ENCODE measurements at places on chromosomes 1 and 21.
A peak's percentile ranks its signal among the peaks of the same experiment; 100 is the strongest.

DNA sequence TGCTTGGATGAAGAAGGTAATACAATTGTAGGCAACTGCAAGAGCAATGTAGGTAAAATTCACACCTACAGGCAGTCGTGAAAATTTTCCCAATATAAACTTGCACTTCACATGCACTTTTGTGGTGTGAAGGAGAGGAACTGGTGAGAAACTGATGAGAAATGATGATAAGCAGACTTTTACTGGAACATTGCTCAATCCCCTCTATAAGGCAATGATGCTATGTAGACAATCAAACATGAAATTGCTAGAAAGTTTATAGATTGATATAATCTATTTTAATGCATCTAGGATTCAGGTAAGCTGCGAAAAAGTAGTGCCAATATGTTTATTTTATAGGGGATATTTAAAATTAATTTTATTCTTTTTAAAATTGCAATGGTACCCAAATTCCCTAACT, 802.2 kb downstream of the KCNT2 start:
- no peak for DNase-seq

DNA sequence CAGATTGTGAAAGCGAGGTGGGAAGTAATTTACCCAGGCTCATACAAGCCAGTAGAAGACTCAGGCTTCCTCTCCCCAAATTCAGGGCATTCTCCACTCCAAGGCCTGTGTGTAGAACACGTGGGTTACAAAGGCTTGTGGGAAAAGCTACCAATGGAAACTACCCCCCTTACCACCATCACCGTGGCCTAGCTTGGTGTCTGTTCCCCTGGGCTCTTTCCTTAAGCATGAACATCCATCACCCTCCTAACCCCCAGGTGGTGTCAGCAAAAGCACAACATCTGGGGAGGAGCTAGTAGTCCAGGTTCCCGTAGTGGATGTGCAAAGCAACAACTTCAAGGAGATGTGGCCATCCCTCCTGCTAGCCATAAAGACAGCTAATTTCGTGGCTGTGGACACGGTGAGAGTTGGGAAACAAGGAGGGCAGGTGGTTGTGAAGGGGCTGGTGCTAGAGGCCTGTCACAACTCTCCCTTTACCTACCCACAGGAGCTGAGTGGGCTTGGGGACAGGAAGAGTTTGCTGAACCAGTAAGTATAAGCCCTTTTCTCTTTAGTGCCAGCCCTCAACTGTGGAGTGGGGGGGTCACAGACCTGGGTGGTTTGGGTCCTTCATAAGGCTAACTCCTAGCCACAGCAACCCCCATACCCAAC, 701 bp upstream of the MUTYH start:
- peak; percentile 44 for DNase-seq

- no peak for DNase-seq
Measured at GRCh38 chr1:181127898-181128453, 39.5 kb downstream of the IER5 start.

- DNase-seq = no peak
Measured at GRCh38 chr1:53025034-53025768, 36.8 kb upstream of the PODN start.

DNA sequence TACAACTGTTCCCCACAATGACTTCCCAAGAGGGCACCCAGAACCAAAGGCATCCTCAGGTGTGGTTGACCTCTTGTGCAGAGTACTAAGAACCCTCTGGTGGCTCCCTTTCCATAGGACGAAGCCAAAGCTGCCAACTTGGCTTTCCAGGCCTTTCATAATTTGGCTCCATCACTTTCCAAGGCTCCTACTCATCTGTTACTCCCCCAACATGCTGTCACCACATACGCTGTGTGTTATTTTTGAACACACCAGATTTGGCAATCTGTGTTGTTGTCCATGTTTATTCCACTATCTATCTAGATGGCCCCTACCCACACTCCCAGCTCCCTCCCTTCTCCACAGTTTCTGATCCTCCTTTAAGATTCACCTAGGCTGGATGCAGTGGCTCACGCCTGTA, 10.2 kb upstream of the NKAIN1 start:
- no peak for DNase-seq

GRCh38 chr1:160256396-160257046, 5.8 kb downstream of the DCAF8 start:
- DNase-seq = no peak

GRCh38 chr1:203017692-203018091, 8.6 kb upstream of the PPFIA4 start:
- no peak for DNase-seq

- DNase-seq = no peak
Measured at GRCh38 chr1:200483491-200484143, 73.8 kb upstream of the ZNF281 start.

GRCh38 chr1:30414086-30414850, 309.1 kb downstream of the MATN1 start:
- no peak for DNase-seq

DNA sequence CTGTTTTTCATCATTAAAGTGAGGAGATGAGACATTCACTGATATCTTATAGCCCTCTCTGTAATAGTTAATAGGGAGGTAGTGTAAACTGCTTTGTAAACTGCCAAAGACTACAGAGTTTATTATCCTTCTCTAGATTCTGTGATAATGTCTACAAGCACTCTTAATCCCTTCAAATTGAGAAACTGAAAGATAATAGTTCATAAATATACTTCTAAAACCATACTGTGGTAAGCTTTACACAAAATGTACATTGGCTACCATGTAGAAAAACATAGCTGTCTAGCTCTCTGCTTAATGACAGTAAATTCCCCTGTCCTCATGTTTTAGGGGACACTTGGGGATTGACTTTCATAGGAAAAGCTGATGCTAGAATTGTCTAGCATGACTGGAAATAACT, 39.6 kb downstream of the CXADR start:
- DNase-seq = no peak

- no peak for DNase-seq
Measured at GRCh38 chr1:217921126-217921904, 290.2 kb downstream of the SPATA17 start.

DNA sequence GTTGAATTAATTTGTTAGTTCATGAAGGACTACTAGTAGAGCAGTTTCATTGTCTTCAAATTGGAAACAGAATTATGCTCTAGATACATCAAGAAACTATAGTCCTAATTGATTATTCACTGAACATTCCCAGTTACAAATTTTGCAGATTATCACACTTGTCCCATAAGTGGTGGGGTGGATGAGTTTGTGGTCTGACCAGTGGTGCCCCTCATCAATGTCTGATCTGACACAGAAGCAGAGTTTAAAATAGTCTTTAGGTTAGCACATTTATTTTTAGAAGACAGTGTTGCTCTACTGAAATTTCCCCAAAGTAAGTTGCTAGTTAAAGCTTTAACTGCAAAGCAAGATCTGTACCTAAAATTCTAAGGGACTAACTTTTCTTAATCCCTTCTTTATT, 42.9 kb downstream of the INKA2 start:
- DNase-seq = no peak

DNA sequence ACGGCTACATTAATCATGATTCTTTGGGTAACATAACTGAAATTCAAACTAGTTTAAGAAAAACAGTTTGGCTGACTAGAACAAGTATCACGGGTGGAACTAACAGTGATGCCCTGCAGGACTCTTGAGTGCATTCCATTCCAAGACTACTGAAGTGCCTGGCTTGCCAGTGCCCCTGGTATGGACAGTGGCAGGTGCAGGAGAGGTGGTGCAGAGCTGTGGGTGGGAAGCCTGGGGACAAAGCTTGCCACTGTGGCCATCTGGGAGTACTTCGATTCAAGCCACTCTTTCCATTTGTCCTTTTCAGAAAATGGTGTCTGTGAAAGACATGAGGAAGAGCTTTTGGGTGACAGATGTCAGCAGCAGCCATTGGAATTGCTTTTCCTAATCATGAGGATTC, 166.5 kb downstream of the RRAGC start:
- no peak for DNase-seq

GRCh38 chr1:199550199-199551065, 477.1 kb upstream of the NR5A2 start:
- no peak for DNase-seq

DNA sequence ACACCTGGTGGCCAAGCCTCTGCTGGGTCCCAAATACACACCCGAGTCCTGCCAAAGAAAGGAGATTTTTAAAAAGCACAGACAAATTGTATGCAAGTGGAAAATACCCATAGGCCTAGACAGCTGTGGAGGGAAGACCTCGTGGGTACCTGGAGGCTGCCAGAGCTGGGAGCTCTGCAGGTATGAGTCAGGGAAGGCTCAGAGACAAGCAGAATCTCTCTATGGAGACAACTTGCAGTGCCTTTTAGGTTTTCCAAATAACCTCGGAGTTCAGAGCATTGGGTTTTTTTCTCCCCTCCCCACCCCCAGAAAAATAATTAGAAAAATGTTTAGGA, 127.7 kb downstream of the EDEM3 start:
- no peak for DNase-seq

DNA sequence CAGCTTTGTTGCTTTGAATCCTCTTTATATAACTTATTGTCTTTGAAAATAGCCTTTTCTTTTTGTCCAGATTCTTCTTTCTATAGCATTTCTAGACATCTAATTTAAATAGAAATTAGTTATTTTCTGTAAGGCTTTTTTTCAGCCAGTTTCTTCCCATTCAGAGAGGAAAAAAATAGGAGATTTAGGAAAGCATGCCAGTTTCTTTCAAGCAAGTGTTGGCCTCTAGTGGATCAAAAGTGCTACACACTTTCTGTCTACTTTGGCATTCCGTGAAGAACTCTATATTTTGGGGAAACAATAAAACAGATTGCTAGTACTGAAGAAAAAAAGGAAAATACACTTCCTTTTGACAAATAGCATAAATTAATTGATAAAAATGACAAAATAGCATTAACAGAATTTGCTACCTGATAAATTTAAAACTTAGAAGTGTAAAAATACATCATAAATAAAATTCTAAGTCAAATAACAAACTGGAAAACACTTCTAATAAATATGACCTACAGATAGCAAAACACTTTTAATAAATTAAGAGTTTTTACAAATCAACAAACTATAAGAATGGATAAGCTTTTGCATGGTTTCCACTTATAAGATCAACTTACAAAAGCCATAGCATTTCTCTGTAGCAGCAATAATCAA, 13.1 kb upstream of the EXO1 start:
- DNase-seq = no peak

GRCh38 chr21:35202431-35202830, 153.3 kb upstream of the RUNX1 start:
- no peak for DNase-seq

DNA sequence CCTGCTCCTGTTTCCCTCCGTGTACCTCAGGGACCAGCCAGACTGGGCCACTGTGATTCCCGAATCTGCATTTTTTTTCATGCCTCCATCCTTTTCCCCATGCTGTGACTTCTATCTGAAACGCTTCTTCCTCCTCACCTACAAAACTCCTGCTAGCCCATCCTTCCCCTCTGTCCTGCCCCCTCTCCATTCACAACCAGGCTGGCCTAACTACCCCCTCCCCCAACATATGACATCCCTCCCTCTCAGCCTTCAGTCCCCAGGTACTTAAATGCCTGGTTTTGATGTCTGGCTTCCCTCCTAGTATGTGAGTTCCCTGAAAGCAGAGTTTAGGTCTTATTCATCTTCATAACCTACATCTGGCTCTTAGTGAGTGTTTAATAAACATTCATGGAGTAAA, 82.7 kb downstream of the TAS1R2 start:
- no peak for DNase-seq

GRCh38 chr1:22773981-22774832, 63.6 kb downstream of the EPHB2 start:
- peak; percentile 79 for DNase-seq

- DNase-seq = no peak
Measured at GRCh38 chr1:79044974-79045650, 38.6 kb upstream of the ADGRL4 start.

DNA sequence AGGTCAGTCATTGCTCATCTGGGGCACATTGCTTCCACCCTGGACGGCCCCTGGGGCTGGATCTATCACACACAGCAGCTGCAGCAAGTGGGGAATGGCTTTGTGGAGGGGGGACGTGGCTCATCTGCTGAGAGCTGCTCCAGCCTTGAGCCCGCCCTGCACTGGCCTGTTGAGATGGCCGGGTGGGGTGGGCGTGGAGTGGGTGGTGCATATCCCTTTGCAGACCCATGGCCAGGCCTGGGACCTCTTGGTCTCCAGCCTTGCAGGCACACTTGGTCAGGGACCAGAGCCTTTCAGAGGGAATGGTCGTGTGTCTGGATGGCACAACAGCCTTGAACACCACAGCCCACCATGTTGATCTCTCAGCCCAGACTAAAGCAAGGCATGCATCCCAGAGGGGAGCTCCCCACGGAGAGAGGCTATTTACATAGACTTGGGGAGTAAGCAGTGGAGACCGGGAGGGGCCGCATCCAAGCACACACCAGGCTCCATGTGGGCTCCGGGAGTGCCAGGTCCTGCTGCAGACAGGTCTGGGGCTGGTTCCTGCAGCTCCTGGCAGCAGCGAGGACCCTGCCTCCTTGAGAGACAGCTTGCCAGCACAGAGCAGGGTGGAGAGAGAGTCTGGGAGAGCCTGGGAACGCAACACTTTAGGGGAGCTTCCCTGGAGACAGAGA, 52.8 kb upstream of the SELENON start:
- no peak for DNase-seq

DNA sequence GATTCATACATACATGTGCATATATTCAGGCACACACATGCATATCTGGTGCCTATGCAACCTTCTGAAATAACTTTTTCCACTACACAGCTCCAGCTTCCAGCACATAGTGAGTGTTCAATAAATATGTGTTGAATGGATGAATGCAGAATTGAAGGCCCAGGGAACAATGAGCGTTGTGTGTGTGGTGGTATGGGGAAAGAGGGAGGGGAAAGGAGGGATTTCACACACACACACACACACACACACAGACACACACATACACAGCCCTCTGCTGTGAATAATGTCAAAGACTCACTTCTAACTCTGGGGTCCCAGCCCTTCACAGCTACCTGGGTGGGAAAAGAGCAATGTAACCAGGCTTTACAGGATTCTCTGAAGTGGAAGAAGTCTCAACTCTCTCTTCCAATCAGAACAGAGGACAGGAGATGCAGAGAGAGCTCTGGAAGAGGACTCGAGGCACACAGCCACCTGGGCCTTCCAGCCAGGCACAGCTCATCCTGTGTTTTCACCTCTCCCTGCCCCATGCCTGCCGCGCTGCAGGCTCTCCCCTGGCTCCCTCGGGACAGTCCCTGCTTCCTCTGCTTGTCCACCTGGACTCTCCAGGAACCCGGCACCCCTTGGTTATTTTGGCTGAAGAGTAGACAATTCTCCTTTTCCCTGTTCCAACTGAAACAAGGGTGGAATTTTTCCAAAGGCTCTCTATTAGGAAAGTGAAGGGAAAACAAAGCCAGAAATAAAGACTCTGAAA, 5.4 kb upstream of the IGSF8 start:
- peak; percentile 50 for DNase-seq

Measured in nucleus accumbens (tissue), 56 donors.